ENCODE measurements at places on chromosomes 1 and 21. TPM values are rescaled to one million over a fixed set of nuclear protein-coding genes. Genes with fewer than 3 reads are reported as not detected.

ILDR2 gene
- total RNA-seq = not detected

DNA sequence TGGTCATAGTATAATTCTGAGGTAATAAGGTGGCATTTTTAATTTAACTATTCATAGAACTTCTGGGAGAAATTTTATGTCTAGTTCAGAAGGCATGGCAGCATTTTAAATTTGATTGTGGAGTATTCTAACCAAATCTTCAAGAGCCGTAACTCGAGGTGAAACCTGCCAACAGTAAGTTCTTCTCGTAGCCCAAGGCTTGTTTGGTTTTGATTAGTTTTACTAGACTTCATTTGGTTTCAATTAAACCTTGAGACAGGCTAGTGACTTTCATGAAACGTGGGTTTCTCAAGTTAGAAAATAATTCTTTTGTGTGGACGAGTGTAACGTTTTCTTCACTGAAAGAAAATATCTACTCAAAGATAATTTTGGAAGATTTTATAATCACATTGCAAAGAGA lies 395.5 kb downstream of the USP25 start:
- no peaks in the 10 kb centered on the region for H3K36me3 ChIP-seq
- no peak overlapping the region for H3K27ac ChIP-seq
- no peak for DNase-seq
- H3K4me3 ChIP-seq = no peak overlapping the region

DNA sequence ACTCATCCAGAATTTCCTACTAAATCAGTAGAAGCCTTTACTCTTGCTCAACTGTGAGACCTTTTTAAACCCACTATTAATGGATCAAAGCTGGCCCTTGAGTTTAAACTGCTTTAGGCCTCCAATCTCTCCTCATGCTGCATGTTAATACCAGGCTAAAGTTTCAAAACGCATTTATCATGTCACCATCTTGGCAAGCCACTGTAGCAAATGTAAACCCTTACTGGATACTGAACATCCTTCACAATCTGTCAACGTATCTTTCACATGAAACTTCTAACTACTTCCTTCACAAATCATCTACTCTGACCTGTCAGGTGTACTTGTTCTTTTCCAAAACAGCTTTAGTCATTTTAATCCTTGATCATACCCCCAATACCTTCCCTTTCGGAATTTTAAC lies 3.0 kb downstream of the PAXBP1 start:
- H3K27ac ChIP-seq = no peak overlapping the region
- H3K4me1 ChIP-seq = peaks cover 28% of the 10 kb centered on the region
- H3K4me3 ChIP-seq = no peak overlapping the region

DNA sequence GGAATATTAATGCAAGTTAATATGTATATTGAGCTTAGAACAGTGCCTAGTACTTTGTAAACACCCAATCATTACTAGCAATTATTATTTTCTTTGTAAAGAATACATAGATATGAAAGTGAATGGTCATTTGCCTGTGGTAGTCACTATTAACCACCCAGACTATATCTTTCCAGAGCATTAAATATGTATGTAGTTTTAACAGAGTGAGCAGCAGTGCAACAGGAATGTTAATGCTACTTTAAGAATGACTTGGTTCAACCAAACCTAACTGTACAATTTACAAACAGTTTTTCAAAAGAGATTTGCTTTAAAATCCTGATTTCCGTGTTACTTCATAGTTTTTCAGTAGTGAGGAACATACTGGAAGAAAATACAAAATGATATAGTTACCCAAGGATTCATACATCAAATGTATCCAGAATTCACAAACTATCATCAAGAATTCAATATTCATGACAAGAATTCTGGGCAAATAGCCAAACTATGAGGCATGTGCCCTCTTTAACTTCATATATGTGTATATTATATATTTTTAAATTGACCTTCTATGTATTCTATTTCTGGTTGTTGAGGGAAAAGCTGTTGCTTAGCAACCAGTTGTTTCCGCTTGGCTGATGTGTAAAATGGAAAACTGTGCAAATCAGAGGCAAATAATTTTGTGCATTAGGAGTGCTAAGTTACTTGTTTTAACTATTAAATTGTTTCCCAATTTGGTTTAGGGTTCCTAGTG lies 34.9 kb upstream of the IVNS1ABP start:
- no peak overlapping the region for H3K4me3 ChIP-seq
- no peak overlapping the region for H3K27ac ChIP-seq
- DNase-seq = peak; percentile 63
- peaks cover 4% of the 10 kb centered on the region for H3K4me1 ChIP-seq
- no peaks in the 10 kb centered on the region for H3K36me3 ChIP-seq
- H3K27me3 ChIP-seq = no peaks in the 10 kb centered on the region

GRCh38 chr1:219422811-219423598 lies 189.9 kb downstream of the ZC3H11B start:
- H3K27me3 ChIP-seq = no peaks in the 10 kb centered on the region
- no peak overlapping the region for H3K4me3 ChIP-seq
- no peaks in the 10 kb centered on the region for H3K4me1 ChIP-seq
- no peak for DNase-seq
- no peak overlapping the region for H3K27ac ChIP-seq
- no peaks in the 10 kb centered on the region for H3K36me3 ChIP-seq

IL20 gene
- not detected for total RNA-seq

CEP104 gene
- total RNA-seq = 43.0 TPM

DNA sequence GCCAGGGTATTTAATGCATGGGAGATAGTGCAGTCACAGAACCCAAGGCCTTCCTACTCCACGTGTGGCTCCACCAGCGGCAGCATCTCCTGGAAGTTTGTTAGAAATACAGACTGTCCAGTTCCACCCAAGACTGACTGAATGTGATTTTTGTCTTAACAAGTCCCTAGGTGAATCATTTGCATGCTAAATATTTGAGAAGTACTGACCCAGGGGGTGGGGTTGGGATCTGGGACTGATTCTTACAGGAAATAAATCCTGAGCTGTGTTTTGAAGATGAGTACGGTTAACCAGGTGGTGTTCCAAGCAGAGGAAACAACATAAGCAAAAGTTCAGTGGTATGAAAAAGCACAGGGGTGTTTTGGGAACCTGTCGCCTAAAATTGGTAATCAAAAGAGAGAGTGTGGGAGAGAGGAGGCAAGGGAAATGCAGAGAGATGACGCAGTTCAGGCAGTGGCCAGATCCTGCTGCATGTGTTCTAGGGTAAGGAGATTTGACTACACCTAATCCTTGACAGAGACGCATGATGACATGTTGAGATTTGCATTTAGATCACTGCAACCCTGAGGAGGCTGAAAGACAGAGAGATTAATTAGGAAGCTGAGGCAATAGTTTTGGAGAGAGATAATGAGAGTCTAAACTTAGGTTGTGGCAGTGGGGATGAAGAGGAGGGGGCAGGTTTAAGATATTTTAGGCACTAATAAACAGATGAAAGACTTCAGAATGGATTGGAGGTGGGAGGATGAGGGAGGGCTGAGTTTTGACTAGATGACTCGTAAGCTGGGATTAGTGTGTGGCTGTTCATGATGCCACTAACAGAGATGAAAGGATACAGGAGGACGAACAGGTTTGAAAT lies 3.7 kb upstream of the ZNF326 start:
- H3K4me3 ChIP-seq = no peak overlapping the region
- no peaks in the 10 kb centered on the region for H3K36me3 ChIP-seq
- H3K4me1 ChIP-seq = peaks cover 3% of the 10 kb centered on the region
- H3K27me3 ChIP-seq = peaks cover 2% of the 10 kb centered on the region
- no peak for DNase-seq
